ENCODE measurements at places on chromosomes 3 and 15.
A peak's percentile ranks its signal among the peaks of the same experiment; 100 is the strongest.

DNA sequence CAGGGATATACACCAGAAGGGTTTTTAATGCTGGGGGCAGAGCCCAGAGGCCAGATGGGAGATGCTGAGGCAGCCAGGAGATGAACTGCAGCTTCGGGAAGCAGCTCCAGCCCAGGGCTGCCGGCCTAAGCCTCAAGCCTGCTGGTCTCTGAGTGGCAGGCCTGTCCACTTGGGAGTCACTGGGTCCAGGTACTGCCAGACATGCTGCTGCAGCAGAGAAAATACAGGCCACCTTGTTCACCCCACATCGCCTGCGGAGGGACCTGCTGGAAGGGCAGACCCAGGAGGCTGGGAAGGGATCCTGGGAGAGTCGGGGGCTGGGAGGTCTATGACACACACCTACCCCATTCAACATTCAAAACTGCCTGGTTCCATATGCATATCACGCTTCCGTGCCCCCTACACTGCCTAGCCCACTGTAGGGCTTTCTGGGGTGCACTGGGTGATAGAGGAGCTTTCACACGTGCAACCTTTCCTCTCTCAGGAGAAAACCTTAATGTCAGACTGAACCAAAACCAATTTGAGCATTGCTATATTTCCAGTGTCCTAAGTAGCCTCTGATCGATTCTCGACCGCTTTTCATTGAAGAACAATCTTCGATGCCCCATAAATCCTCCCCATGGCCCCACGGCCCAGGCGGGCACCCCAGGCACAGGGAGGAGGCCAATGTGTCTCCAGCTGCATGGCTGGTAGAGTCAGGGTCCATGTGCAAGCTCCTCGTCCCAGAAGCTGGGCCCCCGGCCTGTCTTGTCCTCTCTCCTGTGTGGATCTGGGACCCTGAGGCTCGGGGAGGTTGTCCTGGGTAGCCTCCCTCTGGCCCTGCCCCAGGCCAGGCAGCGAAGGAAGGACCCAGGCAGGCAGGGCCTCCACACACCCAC is 147.4 kb downstream of the ATP10A start:
- no peak for DNase-seq

DNA sequence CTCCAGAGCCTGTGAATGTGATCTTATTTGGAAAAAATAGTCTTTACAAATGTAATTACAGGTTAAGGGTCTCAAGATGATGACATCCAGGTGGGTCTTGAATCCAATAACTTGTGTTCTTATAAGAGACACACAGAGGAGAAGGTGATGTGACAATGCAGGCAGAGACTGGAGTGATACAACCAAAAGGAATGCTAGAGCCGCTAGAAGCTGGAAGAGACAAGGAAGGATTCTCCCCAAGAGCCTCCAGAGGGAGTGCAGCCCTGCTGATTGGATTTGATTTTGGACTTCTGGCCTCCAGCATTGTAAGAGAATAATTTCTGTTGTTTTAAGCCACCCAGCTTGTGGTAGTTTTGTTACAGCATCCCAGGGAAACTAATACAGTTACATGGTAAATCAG is 9.7 kb downstream of the MYH15 start:
- DNase-seq, result no peak

- DNase-seq, result no peak
These were observed 6.8 kb downstream of the RAB6B start for GRCh38 chr3:133888726-133889340.

GRCh38 chr3:128068156-128068620 is 16.0 kb downstream of the SEC61A1 start:
- peak; percentile 44 for DNase-seq

DNA sequence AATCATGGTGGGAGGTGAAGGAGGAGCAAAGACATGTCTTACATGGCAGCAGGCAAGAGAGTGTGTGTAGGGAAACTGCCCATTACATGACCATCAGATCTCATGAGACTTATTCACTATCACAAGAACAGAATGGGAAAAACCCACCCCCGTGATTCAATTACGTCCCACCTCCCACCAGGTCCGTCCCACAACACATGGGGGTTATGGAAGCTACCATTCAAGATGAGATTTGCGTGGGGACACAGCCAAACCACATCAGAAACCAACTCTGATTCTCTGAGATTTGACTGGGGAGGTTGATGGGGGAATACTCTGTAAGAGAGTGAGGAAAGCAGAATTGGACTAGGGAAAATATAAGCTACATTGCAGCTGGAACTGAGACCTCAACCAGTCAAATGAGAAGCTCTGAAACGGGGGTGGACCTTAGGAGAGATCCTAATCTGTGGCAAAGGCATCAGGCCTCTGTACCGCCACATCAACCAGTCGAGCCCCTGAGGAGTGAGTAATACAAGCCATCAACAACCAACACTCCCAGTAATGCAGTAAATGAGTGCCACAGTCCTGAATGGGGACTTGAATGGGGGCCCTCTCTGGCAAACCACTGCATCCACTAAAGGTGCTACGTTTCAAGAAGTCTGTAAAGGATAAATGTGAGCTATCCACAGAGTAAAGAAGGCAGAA is 207.9 kb upstream of the GADL1 start:
- DNase-seq, result no peak

DNA sequence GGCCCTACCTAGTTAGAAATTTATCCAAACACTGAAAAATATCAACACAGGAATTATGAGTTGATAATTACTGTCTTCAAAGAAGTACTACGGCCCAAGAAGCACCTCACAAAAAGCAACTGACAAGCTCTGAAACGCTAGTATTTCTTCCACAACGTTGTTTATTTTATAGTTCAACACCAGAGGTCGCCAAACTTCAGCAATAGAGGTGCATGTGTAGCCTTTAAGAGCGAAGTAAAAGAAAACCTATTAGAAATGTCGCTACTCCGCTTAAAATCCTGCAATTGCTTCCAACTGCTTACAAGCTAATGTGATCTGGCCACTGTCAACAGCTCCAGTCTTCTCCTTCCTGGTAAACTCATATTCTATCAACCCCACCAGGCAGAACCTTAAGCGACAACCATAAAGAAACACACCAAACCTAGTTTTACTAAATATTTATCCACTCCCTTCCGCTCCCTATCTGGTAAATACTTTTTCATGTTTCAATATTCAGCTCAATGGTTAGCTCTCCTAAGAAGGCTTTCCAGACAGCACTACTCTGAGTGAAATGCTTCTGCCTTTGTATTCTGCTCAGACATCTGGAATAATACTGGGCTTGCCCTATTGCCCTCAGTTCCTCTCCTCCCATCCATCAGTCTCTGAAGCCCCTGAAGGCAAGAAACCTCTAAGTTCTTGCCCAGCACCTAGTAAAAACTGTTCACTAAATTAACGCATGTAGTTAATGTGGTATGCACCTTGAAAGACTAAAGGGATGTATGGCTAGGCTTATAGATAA is 110.2 kb downstream of the NR1I2 start:
- DNase-seq, result peak; percentile 74

DNA sequence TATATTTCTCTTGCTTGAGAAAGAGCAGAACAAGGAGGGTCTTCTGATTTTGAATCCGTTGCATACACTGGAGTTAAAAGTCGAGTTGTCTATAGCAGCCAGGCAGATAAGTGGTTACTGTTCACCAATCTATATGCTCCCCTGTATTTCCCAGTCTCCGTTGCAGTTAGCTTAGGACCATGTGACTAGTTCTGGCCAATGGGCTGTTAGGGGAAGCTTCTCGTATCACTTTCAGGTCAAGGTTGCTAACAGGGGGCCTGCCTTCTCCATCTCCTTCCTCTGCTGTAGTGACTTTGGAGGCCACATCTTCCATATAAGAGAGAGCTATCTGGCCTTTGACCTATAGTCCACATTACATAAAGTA is 188.5 kb upstream of the KBTBD8 start:
- no peak for DNase-seq

- DNase-seq, result no peak
These were observed 19.2 kb downstream of the P3H2 start for GRCh38 chr3:190101320-190102011.

GRCh38 chr3:176611703-176612102 is 585.6 kb downstream of the TBL1XR1 start:
- DNase-seq, result no peak

DNA sequence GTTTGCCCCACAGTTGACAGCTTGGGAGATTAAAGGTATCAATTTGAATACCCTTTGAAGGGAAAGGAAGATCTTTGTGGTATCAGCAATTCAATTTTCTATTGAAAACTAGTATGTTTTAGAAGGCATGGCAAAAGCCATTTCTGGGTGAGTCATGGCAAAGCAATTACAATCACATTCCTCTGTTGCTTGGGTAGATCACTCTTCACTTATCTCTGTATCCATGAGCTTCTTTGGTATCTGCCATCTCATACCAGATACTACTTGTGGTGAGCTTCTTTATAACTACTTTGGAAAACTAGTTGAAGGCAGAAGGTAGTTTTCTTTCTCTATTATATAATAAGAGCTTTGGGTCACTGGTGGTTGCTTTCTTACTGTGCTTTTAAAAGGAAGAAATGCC is 28.3 kb upstream of the LSAMP start:
- no peak for DNase-seq

DNA sequence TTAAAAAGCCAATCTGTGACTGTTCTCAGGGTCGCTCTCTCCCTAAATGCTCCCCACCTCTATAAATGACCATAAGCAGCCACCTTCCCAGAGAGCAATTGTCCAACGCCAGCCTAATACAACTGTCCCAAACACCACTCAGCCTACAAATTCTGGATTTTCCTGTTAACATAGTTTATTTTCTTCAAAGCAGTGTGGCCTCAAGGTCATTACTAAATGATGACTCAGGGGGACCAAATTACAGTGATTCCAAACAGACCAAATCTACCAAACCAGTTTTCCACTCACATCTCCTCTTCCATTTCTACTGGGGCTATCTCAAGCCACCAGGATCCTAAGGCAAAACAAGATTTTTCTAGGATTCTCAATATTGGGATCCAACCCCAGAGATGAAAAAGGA is 22.5 kb downstream of the HEXA start:
- no peak for DNase-seq

DNA sequence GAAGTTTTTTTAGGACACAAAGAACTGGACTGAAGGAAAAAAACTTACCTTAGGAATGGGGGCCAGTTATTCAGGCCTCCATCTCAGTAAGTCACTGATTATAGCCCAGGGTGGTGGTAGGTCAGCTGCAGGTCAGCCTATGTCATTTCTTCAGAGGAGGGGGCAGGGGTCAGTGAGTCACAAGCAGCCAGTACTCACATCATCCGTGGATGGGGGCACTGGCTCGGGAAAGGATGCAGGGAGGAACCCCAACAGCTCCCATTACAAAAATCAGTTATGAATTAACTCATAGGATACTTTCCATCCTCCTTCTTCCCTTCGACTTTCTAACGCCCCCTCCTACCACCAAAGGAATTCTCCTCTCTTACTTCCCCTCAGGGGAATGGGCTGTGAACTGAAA is 578.3 kb downstream of the PDCD6IP start:
- DNase-seq, result no peak

- no peak for DNase-seq
These were observed 37.4 kb downstream of the WWTR1 start for GRCh38 chr3:149620291-149621020.

DNA sequence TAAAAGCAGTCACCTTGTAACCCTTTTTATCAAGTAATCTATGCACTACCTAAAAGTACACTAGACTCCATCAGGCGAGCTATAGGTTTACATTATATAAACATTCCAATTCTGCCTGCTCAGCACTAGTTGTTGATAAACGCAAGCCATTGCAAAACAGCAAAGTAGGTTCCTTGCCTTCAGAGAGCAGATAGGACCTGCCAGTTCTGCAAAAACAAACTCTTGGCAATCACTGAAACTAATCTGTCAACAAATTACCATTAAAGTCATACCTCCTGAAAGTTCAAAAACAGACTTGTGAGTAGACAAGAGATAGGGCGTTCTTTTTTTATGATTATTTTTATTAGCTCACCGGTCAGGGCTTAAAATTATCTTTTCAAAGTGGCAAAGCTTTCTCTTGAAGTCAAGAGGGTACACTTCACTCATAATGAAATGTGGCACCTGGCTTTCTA is 392.5 kb downstream of the FOXP1 start:
- no peak for DNase-seq

GRCh38 chr3:55912880-55913279 is 425.8 kb upstream of the WNT5A start:
- no peak for DNase-seq

DNA sequence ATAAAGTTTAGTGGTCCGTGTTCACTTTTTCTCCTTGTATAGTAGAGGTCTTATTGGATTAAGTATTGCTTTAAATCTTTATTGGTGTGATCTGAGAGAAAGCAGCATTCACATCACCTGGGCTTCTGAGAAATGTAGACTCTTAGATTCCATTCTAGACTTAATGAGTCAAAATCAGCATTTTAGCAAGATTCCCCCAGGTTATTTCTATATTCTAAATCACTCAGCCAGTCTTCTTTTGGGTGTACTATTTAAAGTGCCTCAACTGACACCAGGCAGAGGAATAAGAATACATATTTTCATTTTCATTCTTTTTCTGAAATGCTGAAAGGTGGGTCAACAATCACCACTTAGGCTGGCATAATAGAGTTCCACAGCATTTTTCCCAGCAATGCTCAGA is 481.7 kb downstream of the TUSC7 start:
- no peak for DNase-seq

DNA sequence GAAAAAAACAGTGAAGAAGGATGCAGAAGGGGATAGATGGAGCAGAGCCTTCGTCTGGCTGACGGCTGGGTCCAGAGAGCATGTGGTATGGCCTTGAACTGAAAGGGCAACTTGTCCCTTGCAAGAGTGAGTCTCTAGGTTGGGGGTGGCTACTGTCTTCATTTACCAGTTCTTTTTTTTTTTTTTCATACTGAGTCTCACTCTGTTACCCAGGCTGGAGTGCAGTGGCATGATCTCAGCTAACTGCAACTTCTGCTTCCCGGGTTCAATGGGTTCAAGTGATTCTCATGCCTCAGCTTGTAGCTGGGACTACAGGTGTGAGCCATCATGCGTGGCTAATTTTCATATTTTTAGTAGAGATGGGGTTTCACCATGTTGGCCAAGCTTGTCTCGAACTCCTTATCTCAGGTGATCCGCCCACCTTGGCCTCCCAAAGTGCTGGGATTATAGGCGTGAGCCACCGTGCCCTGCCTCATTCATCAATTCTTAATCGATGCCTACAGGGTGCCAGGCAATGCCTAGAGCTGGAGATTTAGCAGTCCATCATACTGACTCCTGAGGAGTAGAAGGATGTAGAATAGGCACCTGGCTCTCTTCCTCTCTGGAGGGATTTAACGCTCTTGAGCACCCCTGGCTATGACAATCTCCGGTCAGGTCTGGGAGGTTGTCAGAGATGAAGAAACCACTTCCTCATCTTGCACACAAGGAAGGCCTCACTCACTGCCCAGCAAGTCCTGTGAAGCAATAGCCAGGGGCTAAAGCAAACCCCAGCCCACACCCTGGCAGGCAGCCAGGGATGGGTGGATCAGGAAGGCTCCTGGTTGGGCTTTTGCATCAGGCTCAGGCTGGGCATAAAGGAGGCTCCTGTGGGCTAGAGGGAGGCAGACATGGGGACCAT is at the start of gene CAMP:
TSS of gene CAMP (plus strand) at position 880 of the 898 bp plus-strand sequence. CDS start at position 897, 17 bp downstream.
- peak; percentile 33 for DNase-seq

GRCh38 chr15:60399246-60399915 is 1.6 kb upstream of the ANXA2 start:
- no peak for DNase-seq

- no peak for DNase-seq
These were observed 15.5 kb upstream of the PSTPIP1 start for GRCh38 chr15:76979331-76979925.

GRCh38 chr3:191026746-191027145 is 164.3 kb upstream of the GMNC start:
- no peak for DNase-seq

- DNase-seq, result no peak
These were observed 7.8 kb downstream of the ANO10 start for GRCh38 chr3:43613976-43614375.

- no peak for DNase-seq
These were observed 507 bp upstream of the JMJD7 start for GRCh38 chr15:41827290-41827879.

Data from A549 (cell line).